Suppressor macrophage treated with lipopolysaccharide for 4 hours (primary cell): ENCODE measurements at places on chromosomes 1 and 21.

GRCh38 chr1:217521317-217521716, 109.6 kb downstream of the GPATCH2 start:
- DNase-seq, result no peak

DNA sequence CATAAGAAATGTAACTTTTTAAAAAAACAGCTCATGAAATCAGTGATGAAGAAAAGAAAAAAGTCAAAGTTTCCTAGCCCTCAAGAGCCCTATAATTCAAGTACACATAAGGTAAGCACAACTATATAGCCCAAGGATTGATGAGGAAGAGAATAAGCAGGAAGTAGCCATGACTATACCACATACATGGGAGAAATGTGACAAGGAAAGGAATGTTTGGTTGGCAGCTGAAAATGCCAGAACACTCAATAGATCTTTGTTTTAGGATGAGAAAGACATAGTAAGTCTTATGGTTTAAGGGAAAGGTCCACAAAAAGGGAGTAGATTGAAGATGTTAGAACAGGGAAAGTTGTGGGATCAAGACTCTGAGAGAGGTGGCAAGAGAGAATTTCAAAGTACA, 5.7 kb downstream of the DOCK7 start:
- DNase-seq, result no peak

GRCh38 chr1:169200319-169200718, 93.8 kb downstream of the ATP1B1 start:
- no peak for DNase-seq

DNA sequence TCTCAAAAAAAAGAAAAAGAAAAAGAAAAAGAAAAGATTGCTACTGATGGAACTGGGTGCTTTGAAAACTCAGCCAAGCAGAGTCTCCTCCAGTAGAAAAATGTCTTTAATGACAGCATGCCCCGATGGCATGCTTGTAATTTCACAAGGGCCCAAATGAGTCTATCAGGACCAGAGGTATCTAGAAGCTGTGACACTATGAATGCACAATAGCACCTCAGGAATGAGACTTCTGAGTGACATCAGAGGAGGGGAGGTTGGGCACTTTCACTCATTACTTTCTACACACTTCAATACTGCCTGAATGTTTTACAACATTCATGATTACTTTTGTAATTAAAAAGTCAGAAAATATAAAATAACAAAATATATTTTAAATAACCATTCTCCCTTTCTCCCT, 15.1 kb upstream of the CD58 start:
- no peak for DNase-seq

GRCh38 chr1:102879439-102879993, 228.8 kb downstream of the COL11A1 start:
- DNase-seq, result no peak

- DNase-seq, result no peak
These were observed 130.5 kb downstream of the DHRS3 start for GRCh38 chr1:12487520-12487919.

DNA sequence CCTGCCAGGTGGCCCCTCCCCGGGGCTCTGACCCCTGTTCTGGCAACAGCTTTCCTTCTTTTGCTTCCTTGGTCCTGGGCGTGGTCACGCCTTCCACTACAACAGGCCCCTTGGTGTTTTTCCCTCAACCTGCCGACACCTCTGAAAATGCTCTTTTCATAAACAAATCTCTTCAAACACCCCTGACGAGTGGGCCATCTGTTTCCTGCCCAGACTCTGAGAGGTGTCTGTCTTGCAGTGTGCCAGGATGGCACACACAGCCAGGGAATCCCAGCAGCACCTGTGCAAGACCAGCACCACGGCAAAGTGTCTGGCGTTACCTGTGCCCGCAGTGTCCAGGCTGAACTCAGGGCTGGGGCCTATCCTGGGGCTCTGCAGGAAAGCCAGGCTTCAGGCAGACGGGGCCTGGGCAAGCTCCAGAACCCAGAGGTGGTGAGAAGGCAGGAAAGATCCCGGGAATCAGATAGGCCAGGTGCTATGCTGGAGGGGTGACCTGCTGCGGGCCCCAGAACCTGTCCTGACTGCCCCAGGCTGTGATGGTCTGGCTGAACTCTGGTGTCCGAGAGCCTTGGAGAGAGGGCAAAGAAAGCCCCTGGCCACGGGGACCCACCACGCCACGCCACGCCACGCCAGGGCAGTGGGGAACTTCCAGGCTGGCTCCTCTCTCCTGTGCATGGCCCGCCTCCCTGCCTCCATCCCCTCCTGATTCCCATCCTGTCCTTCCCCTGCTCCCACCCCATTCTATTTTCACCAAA, 88.9 kb downstream of the SIK1 start:
- no peak for DNase-seq

GRCh38 chr1:19360843-19361610, 48.9 kb downstream of the SLC66A1 start:
- DNase-seq, result no peak

DNA sequence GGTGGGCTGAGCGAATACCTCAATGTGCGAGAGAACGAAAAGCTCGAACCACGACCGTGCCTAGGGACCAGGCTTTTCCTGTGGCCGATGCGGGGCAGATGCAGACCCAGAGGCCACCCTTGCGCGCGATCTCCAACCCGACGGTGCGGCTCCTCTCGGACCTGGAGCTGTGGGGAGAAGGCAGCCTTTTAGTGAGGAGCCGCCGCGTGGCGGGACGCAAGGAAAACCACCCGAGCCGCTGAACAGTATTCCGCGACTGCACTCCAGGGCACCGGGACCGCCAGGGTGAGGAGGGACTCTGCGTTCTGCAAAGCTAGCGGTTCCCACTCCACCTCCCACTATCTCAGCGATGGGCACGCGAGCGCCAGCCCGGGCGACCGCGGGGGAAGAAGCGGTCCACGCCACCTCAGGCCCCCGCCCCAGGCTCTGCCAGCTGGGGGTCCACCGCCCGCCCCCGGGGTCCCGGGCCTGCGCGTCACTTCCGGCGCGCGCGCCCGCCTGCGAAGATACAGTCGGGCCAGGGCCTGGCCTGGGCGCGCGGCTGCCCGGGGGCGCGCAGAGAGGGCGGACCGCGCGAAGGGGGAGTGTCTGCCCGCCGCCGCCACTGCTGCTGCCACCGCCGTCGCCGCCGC, 66.5 kb upstream of the PRKACB start:
- peak; percentile 64 for DNase-seq

GRCh38 chr1:218991089-218991488, 182.6 kb upstream of the LYPLAL1 start:
- DNase-seq, result no peak

GRCh38 chr1:202967684-202968281, 726 bp upstream of the CYB5R1 start:
- peak; percentile 59 for DNase-seq

- no peak for DNase-seq
These were observed 262.2 kb upstream of the POU3F1 start for GRCh38 chr1:38308780-38309179.

DNA sequence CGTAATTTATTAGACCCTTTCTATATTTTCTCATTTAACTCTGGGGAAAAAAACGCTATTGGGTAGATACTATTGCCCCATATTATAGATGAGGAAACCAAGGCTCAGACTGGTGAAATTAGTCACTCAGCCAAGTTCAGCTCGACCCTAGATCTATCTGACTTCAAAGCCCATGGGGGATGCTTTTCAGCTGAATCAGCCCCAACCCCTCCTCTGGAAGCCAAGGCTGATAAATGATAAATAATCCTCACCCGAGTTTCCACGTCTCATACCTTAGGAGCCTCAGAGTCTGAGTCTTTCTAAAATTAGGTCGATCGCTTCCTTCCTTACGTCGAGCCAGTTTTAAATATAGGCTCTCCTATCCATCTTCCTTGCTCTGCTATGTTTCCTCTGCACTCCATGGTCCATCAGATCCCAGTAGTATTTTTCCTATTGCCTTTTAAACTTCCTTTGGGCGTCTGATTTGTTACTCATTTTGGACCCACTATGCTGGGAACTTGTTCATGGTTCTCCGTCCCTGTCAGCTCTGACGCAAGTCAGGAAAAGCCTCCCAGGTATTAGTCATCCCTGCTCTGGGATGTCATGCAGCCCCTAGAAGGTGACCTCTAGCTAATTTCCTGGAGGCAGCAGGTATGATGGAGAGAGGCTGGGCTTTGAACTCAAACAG, 122.8 kb downstream of the PLPP3 start:
- DNase-seq, result no peak
